Sigmoid colon (tissue), 7 donors: ENCODE measurements at places on chromosomes 3 and 15. TPM values are rescaled to one million over a fixed set of nuclear protein-coding genes. Genes with fewer than 3 reads are reported as not detected.

- no peaks in the 10 kb centered on the region for H3K27me3 ChIP-seq
- DNase-seq = peak; percentile 99
- peaks cover 14% of the 10 kb centered on the region for H3K4me1 ChIP-seq
- peak overlapping the region; percentile 70 for H3K27ac ChIP-seq
- no peaks in the 10 kb centered on the region for H3K36me3 ChIP-seq
Observed at GRCh38 chr3:126389112-126389793, 5.5 kb upstream of the CFAP100 start.

- no peak overlapping the region for H3K4me3 ChIP-seq
- no peaks in the 10 kb centered on the region for H3K27me3 ChIP-seq
- DNase-seq = no peak
- H3K27ac ChIP-seq = no peak overlapping the region
- H3K4me1 ChIP-seq = no peaks in the 10 kb centered on the region
Observed at GRCh38 chr15:75989045-75989444, 23.2 kb downstream of the NRG4 start.

DNA sequence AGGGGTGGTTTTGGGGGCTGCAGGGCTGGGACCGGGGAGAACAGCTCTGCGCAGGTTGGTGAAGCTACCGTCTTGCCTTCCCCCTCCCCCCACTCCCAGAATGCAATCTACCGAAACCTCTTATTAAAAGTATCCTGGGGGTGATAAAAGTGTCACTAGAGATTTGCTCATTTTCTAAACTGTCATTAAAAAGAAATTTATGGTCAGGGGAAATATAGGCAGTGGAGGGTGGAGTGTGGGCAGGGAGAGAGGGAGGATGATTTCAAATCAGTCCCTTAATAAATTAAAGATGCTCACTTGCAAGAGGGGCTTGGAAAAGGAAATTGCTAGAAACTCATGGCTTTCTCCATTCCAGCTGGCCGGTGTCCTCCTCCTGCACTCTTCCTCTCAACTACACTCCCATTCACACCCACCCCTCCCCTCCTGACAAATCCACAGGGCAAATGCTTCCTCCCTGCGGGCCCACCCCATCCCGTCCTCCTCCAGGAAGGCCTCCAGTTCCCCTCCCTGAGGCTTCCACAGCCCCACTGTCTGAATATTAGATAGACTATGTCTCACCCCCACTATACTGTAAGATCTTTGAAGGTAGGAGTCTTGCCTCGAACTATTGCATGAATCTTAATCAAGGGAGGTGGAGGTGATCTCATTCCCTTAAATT, 83.9 kb downstream of the TLE3 start:
- no peaks in the 10 kb centered on the region for H3K36me3 ChIP-seq
- H3K4me1 ChIP-seq = no peaks in the 10 kb centered on the region
- no peak overlapping the region for H3K27ac ChIP-seq
- H3K4me3 ChIP-seq = no peak overlapping the region
- DNase-seq = no peak
- no peaks in the 10 kb centered on the region for H3K27me3 ChIP-seq

RLBP1 gene
- total RNA-seq = 0.27 TPM

PPP1R14D gene
- not detected for total RNA-seq

NANOGP8 gene
- total RNA-seq = not detected

EOMES gene
- not detected for total RNA-seq

CIB2 gene
- total RNA-seq = 10.3 TPM
